Motor neuron (in vitro differentiated cells): ENCODE measurements at places on chromosomes 3 and 15. TPM values are rescaled to one million over a fixed set of nuclear protein-coding genes. Genes with fewer than 3 reads are reported as not detected.

The CILP gene
- 0.18 and 0.21 TPM in 2 replicates for total RNA-seq

The ERC2 gene
- total RNA-seq: 1.0 and 1.3 TPM in 2 replicates

The IL17RB gene
- total RNA-seq: 2.5 and 2.9 TPM in 2 replicates

The UQCRC1 gene
- 184 and 195 TPM in 2 replicates for total RNA-seq

The TNFAIP8L3 gene
- total RNA-seq: 6.4 and 6.9 TPM in 2 replicates

The CEP152 gene
- total RNA-seq: 1.7 and 2.1 TPM in 2 replicates

The ACAN gene
- total RNA-seq: 0.89 and 1.1 TPM in 2 replicates

The GPX1 gene
- total RNA-seq: 154 and 159 TPM in 2 replicates

The PEX11A gene
- total RNA-seq: 5.0 and 9.2 TPM in 2 replicates

The TGM5 gene
- total RNA-seq: 0.50 TPM in 1 of 2 replicates, not detected in the other

The DALRD3 gene
- total RNA-seq: 13.9 and 15.7 TPM in 2 replicates

The MOBP gene
- total RNA-seq: 0.13 and 1.8 TPM in 2 replicates

The SERPINI2 gene
- total RNA-seq: 0.25 and 0.60 TPM in 2 replicates

The ANKUB1 gene
- total RNA-seq: 0.27 and 0.36 TPM in 2 replicates

The MAN2C1 gene
- 53.5 and 109 TPM in 2 replicates for total RNA-seq

The KBTBD13 gene
- 0.10 and 0.11 TPM in 2 replicates for total RNA-seq

The CLDN18 gene
- total RNA-seq: 0.21 and 0.23 TPM in 2 replicates

The CHRFAM7A gene
- 2.0 and 2.2 TPM in 2 replicates for total RNA-seq

The TNFSF10 gene
- 0.19 and 1.00 TPM in 2 replicates for total RNA-seq

The GOLGA6L10 gene
- total RNA-seq: 3.0 and 6.1 TPM in 2 replicates

The IGSF11 gene
- 0.20 and 0.27 TPM in 2 replicates for total RNA-seq

The HAPLN3 gene
- total RNA-seq: 0.43 and 1.0 TPM in 2 replicates

The SCN11A gene
- total RNA-seq: 0.46 and 0.70 TPM in 2 replicates

The SKOR1 gene
- total RNA-seq: 0.73 and 1.00 TPM in 2 replicates

The SCN5A gene
- total RNA-seq: 0.38 and 1.2 TPM in 2 replicates

The ZDHHC19 gene
- total RNA-seq: not detected in 2 replicates

The LMAN1L gene
- 0.83 and 1.8 TPM in 2 replicates for total RNA-seq
